ENCODE measurements at places on chromosomes 7 and 10.

DNA sequence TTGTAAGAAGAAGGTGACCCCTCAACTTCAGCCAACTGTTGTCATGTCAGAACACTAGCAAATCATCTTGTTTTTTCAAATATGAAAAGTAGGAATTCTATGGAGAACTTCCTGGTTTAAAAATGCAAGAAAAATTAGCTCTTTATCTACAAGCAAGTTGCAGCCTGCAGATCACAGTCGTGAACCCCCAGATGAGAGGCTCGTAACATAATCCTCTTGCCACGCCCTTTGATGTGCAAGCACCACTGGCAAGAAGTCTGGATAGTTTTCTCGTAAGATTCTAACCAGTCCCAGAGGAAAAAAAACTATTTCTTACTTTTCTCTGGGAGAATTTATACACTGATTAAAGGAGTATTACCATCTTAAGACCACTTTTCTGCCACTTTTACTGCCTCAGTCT lies 132.3 kb downstream of the DPY19L1 start:
- H3K36me3 ChIP-seq: no peaks in the 10 kb centered on the region
- DNase-seq: no peak

DNA sequence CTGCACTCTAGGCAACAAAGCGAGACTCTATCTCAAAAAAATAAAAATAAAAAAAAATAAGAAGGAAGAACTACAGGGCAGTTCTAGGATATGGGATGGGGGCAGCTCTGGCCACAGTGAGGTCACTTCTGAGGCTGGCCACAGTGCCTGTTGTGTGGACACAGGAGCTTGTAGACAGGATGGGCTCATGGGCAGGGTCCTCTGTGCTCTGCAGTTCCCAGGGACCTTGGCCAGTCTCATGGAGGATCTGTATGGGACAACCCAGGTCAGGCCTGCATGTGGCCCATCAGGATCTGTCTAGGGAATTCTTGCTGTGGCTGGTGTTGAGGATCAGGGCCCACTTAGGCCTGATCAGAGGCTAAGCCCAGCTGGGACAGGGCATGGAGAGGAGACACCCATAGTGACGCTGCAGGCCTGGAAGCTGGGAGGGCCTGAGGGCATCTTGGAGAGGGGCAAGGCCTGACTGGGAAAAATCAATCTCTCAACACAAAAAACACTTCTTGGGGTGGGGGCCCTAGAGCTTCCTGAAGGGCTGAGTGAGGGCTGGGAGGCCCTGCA lies 19.4 kb upstream of the PAX2 start:
- H3K27ac ChIP-seq: no peak overlapping the region
- no peaks in the 10 kb centered on the region for H3K36me3 ChIP-seq
- peaks cover 52% of the 10 kb centered on the region for H3K27me3 ChIP-seq
- DNase-seq: no peak

- no peak for DNase-seq
- no peaks in the 10 kb centered on the region for H3K4me1 ChIP-seq
- H3K36me3 ChIP-seq: no peaks in the 10 kb centered on the region
- H3K4me3 ChIP-seq: no peak overlapping the region
Observed at GRCh38 chr10:99654390-99655175, 4.7 kb upstream of the ENTPD7 start.

DNA sequence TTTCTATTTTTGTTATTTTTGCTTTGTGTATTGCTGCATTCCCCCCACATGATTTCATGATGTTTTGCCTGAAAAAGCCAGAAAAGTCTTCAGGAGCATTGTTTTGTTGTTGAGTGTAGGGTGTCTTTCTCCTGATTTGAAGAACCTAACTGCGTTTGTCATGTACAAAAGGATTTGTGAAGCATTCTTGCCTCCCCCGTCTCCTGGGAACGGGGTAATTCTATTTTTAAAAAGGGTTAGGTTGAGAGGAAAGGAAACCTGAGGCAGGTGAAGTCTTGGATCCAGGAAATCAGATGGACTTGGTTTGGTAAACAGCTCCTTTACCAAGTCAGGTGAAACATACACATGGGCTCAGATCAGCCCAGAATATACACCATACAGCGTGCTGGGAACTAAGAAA lies 26.0 kb upstream of the BTBD16 start:
- no peak overlapping the region for H3K4me3 ChIP-seq
- DNase-seq: no peak
- H3K36me3 ChIP-seq: peaks cover 79% of the 10 kb centered on the region
- H3K27ac ChIP-seq: no peak overlapping the region
- no peaks in the 10 kb centered on the region for H3K27me3 ChIP-seq

DNA sequence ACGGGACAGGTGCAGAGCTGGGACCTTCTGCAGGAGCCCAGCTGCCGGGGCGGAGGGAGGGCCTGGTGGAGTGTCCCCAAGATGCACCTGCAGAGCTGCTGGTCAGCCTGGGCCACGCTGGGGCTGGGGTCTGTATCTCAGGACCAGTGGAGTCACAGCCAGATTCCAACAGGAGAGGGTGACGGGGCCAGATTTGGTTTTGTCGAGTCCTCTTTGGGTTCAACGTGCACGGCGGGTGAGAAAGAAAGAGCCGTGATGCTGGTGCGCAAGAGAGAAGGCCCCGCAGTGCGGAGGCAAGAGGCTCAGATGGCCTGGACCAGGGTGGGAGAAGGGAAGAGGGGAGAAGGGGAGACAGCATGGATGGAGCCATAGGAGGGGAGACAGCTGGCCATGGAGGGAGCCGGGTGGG lies 462.9 kb downstream of the PTPRN2 start:
- DNase-seq: no peak
- no peaks in the 10 kb centered on the region for H3K4me1 ChIP-seq
- H3K36me3 ChIP-seq: no peaks in the 10 kb centered on the region
- no peak overlapping the region for H3K4me3 ChIP-seq
- H3K27me3 ChIP-seq: no peaks in the 10 kb centered on the region

Data from small intestine (tissue), 16 donors.